ENCODE measurements at places on chromosomes 6 and 20. TPM values are rescaled to one million over a fixed set of nuclear protein-coding genes. Genes with fewer than 3 reads are reported as not detected.

DNA sequence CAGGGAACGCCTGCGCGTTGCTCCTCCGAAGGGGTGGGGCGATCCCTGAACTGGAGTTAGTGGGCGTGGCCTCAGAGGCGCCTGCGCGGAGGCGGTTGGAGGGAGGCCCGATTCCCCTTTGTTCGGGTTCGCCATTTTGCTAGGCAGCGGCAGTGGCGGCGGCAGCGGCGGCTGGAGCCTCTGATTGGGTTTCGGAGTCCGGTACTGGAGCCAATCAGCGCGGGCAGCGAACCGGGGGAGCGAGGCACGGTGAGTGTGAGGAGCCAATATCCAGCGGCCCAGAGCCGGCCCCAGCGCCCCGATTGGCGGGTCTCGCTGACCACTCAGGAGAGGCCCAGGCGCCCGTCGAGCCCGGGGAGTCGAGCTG, at the start of gene NFYA:
Gene NFYA (plus strand): TSS at position 139 of the 367 bp plus-strand sequence. CDS start 6,116 bp downstream, outside the sequence.
- DNase-seq, result no peak

- DNase-seq, result no peak
Observed at GRCh38 chr20:38569747-38570525, 11.1 kb upstream of the ADIG start.

DNA sequence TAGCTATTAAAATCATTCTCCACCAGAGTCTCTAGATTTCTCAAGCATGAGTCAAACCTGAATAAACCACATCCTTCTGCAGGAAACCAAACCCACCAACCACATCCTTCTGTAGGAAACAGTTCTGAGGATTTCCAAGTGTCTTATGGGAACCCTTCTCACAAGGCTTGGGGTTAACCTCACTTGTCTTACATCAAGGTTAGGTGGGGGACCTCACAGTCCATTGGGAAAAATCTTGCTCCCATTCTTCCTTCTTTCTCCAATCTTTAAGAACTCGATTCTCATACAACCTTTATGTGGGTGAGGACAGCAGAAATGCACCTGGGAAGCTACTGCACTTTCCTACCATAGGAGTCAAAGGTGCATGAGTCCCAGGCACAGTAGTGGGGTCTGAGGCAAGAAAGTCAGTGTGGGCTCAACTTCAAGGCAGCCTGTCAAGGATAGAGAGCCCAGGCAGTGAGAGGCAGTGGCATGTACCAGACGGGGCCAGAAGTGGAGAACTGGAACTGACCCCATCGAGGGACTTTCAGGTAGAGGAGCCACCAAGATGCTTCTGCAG, 114.5 kb downstream of the SLC22A3 start:
- no peak for DNase-seq

DNA sequence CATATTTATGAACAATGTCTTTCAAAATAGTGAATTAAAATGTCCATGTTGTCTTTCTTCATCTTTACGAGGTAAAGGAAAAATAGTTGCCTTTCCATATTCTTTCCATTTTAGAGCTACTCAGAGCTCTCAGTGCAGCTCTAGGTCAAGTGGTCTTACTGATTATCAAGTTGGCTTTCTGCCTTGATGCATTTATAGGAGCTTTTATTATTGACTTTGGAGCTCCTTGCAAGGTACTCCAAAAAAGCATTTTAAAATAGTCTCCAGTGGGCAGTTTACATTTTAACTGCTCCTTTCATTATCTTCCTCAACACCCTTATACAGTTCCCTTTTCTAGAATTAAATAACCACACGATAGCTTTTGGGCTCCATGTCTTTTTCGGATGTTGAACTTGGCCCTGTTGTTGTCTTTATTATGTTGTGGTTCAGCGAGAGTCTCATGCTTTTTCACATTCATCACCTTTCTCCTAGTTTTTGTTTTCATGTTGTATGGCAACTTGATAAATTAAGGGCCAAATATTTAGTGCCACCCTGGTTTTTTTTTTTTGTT, 122.9 kb downstream of the CLIC5 start:
- no peak for DNase-seq

- DNase-seq, result no peak
Observed at GRCh38 chr6:149153693-149154092, 163.8 kb upstream of the TAB2 start.

GRCh38 chr20:37749218-37749617, 55.4 kb downstream of the CTNNBL1 start:
- DNase-seq, result no peak

- no peak for DNase-seq
Observed at GRCh38 chr6:99641270-99641669, 34.6 kb downstream of the PRDM13 start.

- DNase-seq, result peak; percentile 70
Observed at GRCh38 chr6:26065952-26066380, 21.3 kb upstream of the HFE start.

DNA sequence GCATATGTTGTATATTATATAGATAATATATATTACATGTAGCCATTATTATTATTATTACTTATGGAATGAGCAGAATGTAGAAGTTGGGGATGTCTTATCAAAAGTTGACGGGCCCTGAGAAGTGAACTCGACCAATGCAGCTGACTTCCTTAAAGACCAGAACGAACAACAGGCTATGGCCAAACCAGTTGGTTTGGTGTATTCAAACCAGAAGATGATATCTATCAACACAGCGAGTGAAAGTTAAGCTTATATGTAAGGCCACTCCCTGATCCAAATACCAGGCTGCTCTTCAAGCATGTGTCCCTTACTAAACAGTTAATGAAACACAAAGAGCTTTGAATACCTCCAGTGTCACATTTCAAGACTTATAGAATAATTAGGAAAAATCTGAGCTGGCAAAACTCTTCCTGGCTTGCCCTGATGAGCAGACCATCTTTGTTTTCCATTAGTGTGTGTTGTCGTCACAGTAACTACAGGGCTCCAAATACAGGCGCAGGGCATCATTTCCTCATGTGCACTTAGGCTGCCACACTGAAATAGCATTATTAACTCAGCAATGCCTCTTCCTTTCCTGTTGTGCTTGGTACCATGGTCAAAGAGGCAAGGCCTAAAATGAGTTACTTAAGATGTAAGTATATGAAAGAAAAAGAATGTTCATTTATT, 6.6 kb downstream of the FILIP1 start:
- DNase-seq, result no peak

DNA sequence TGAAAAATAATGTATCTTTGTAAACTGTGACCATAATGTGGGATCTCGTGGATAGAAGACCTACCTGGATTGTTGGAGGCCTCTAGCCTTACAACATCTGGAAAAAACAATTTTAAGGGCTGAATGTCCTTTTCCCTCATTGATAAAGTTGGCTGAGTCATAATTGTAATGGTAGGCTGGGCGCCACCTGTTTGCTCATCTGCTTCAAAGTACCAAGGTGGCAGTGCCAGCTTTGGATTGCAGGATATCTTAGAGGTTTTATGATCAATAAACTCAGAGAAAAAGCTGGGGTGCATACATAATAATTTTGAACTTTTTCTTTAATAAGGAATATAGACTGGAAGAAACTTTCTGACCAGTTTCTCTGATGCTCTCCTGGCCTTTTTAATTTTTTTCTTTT, 653.4 kb downstream of the MMUT start:
- DNase-seq, result no peak

DNA sequence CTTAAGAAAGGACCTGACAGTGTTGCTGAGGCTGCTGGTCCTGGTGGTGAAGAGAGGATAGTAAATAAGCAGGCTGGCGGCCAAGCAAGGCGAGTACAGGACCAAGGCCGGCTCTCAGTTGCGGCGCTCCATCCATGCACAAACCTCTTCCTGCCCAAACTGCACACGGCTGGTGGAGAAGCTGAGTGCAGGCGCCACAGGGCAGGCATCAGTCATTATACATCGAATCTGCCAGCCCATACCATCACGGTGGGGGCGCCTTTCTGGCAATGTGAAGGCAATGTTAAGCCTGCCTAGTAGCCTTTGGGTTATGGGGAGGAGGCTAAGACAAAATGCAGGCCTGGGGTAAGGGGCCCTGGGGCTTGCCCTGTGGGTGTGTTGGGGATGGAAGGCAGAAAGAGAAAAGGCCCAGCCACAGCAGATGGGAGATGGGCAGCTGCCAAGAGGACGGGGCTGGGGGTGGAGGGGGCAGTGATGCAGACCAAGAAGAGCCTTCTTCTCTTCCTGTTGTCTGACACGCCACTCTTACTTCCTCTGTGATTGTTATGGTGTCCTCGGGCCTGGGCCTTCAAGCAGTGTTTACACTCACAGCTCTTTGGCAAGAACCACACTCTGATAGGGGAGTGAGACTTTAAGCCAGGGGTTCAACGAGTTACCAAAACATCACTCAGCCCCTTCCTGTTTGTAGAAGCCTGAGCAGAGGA, 20.3 kb upstream of the KCNK16 start:
- no peak for DNase-seq

DNA sequence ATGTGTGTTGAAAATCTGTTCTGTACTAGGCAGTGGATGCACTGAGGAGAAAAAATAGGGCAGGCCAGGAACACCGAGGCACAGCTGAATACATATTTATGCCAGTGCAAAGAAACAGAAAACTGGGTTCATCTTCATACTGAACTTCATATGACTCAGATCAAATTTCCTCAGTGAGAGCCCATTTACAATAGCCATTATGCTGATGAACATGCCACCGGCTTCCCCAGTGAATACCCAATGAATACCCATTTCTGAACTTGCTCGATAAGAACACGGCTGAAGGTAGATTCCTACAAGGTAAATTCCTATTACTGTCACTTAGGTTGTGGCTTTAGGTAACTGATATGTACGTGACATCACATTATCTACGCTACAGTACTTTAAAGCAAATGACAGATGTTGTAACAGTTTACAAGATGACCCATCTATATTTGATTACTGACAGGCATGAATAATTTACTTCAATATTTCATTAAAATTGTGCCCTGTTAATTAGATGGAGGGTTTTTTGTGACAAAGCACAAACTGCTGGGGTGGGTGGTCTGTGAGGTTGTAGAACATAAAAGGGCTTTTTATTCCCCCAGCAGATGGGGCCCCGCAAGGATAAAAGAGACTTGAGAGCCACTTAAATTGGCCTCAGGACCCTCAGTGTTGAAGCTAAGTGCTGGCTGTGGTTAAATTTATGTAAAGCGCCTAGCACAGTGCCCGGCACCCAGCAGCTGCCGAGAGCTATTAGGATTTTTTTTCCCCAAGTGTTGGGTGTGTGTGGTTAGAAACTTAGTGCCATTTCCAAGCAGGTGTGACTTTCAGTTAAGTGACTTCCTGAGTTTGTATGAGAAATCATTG, 264.5 kb downstream of the CD83 start:
- no peak for DNase-seq

Gene RAD21L1
- polyA plus RNA-seq, result not detected

Gene MUCL3
- 0.07 TPM for polyA plus RNA-seq

Gene HSPA1L
- 3.6 TPM for polyA plus RNA-seq

Gene TCP11
- polyA plus RNA-seq, result 2.9 TPM
